Spleen (tissue), 13 donors: ENCODE measurements at places on chromosomes 3 and 15. TPM values are rescaled to one million over a fixed set of nuclear protein-coding genes. Genes with fewer than 3 reads are reported as not detected.

DNA sequence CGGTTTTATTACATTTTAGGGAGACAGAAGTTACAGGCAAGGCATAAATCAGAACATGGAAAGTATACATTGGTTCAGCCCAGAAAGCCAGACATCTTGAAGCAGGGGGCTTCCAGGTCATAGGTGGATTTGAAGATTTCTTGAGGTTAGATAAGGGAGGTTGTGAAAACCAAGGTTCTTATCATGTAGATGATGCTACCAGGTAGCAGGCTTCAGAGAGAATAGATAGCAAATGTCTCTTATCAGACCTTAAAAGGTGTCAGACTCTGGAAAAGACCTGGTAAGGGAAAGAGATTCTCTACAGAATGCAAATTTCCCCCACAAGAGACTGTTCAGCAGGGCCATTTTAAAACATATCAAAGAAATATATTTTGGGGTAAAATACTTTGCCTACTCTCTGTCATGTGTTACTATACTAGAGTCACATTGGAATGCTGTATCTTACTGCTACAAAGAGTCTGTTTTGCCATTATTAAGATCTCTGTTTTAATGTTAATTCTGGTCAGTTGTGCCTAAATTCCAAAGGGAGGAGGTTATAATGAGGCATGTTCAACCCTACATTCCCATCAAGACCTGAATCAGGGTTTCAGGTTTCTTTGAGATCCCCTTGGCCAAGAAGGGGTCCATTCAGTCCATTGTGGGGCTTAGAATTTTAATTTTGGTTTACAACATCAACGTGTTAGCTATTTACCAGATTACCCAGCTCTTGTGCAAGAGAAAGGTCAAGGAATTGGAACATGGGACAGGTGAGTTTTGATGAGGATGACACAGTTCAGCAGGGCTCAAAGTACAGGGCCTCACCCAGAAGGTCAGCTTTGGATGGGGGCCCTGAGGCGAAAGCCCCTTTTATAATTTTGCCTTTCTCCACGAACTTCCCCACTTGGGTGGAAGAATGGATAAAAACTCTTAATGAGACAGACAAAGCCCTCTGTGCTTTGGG lies 36.0 kb upstream of the LYZL4 start:
- no peaks in the 10 kb centered on the region for H3K36me3 ChIP-seq
- no peaks in the 10 kb centered on the region for H3K27me3 ChIP-seq
- H3K4me1 ChIP-seq: peaks cover 7% of the 10 kb centered on the region
- no peak overlapping the region for H3K27ac ChIP-seq
- no peak overlapping the region for H3K4me3 ChIP-seq
- DNase-seq: no peak

Gene OCA2
- total RNA-seq: 1.2 TPM

Gene NR1I2
- 0.47 TPM for total RNA-seq

Gene SAMD7
- not detected for total RNA-seq

Gene PAQR5
- not detected for total RNA-seq

- peaks cover 15% of the 10 kb centered on the region for H3K4me1 ChIP-seq
- no peak overlapping the region for H3K27ac ChIP-seq
- H3K4me3 ChIP-seq: no peak overlapping the region
Observed at GRCh38 chr3:120057029-120057428, 37.2 kb downstream of the GSK3B start.

DNA sequence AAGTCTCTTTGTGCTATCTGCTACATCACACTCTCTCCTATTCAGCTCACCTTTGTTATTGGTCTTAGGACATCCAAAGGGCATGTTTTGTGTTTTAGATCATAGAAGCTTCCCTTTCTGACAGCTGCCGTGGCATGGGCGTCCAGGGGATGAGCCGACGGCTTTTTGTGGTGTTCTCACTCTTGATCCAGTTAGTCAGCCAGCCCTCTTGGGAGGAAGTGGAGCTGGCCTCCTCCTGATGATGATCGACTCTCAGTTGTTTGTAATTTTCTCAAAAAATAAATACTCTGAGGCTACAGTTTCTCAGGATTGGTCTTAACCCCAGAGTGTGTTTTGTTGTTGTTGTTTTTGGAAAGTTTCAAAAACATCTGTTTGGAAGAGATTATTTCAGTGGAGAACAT lies 34.4 kb downstream of the BOC start:
- no peak overlapping the region for H3K27ac ChIP-seq
- no peak for DNase-seq
- no peaks in the 10 kb centered on the region for H3K36me3 ChIP-seq
- H3K4me3 ChIP-seq: no peak overlapping the region

DNA sequence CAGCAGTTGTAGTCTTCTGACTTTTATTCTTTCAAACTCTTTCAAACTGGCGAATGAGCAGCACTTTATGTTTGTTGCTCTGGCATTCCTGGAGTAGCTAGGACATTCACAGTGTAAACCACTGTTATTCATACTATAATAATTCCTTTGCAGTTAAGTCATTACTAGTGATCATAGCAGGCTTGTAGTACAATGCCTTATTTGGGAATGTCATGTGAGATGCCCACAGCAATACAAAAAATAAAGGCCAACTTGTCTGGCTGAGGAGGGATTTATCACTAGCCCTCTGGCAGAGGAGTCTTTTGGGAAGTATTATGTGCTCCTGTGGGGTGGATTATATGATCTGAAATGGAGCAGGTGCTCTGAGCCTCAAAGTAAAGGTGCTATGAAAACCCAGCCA lies 197.2 kb downstream of the VGLL3 start:
- H3K4me1 ChIP-seq: no peaks in the 10 kb centered on the region
- H3K27me3 ChIP-seq: no peaks in the 10 kb centered on the region
- H3K36me3 ChIP-seq: no peaks in the 10 kb centered on the region

- no peaks in the 10 kb centered on the region for H3K4me1 ChIP-seq
- no peaks in the 10 kb centered on the region for H3K36me3 ChIP-seq
- no peaks in the 10 kb centered on the region for H3K27me3 ChIP-seq
- no peak overlapping the region for H3K4me3 ChIP-seq
- no peak overlapping the region for H3K27ac ChIP-seq
Observed at GRCh38 chr3:177733233-177733632, 536.0 kb upstream of the TBL1XR1 start.

DNA sequence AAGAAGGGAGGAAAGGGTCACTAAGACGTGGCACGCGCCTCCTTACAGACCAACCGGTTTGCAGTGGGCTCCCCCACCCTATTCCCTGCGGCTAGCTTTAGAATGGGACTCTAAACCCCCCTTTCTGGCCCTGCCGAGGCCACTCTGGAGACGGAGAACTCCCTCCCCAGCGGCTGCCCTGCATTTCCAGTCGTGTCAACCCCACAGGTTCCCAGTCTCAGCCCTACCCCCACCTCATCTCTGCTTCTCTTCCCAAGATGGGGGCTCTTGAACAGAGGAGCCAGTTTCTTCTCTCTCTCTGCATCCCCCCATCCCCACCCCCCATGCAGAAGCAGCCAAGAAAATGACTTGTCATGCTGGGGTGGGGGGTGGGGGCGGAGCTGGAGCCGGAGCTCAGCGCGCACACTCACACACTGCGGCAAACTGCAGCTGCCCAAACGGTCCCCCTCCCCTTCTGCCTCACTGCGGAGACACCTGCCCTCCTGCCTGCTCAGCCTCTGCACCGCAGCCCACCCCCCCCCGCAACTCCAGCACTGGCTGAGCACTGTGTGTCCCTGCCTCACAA lies 871 bp downstream of the MAP1A start:
- H3K36me3 ChIP-seq: no peaks in the 10 kb centered on the region
- DNase-seq: no peak
- peaks cover 26% of the 10 kb centered on the region for H3K4me1 ChIP-seq
- peak overlapping the region; percentile 46 for H3K27ac ChIP-seq

GRCh38 chr3:119627461-119627860 lies 29.8 kb downstream of the PLA1A start:
- no peaks in the 10 kb centered on the region for H3K36me3 ChIP-seq
- no peak overlapping the region for H3K4me3 ChIP-seq
- no peaks in the 10 kb centered on the region for H3K27me3 ChIP-seq

DNA sequence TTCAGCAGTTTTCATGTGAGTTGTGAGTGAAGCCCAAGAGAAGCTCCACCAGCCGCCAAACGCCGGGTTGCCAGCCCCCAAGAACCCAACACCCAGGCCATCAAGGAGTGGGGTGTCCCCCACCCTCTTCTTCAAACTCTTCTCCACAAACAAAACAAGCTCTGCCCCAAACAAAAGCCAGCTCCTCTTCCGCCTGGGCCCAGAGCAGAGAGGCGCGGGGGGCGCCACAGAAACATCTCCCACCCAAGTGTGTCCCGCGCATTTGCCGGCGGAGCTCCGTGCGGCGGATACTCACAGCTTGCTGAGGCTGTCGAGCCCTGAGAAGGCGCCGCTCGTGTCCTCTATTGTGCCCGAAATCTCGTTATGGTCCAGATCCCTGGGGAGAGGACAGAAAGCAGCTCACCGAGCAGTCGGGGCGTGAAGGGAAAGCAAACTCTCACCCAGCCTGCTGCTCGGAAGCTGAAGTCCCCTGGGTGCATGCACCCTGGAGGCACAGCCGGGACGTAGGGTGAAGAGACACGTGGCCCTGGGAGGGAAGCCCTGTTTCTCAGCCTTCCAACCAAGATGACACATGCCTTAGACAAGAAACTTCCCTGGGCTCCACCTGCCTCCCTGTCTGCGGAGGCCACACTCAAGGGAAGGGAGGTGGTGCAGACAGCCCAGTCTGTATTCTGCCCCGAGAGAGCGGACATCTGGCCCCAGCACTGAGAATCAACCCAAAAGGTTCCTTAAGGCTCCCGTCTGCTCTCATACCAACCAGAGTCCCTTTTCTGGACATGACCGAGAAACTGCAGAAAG lies 95.7 kb downstream of the LRIG1 start:
- H3K36me3 ChIP-seq: no peaks in the 10 kb centered on the region
- no peak overlapping the region for H3K4me3 ChIP-seq
- H3K27ac ChIP-seq: no peak overlapping the region

DNA sequence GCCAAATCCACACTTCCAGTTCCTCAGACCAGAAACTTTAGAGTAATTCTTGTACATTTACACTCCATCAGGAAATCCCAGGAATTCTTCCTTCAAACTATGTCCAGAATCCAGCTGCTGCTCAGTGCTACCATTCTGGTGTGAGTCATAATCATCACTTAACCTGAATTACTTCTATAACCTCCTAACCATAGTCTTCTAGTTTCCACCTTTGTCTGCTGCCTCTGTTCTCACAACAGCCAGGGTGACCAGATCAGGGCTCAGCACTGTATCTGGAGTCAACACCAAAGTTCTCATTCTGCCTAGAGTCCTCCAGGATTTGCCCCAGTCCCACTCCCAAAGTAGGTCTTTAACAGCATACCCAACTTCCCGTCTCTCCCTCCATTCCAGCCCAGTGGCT lies 3.4 kb downstream of the CLDND1 start:
- peaks cover 14% of the 10 kb centered on the region for H3K4me1 ChIP-seq
- no peak overlapping the region for H3K27ac ChIP-seq
- no peak for DNase-seq

Gene ABHD14A
- total RNA-seq: 8.7 TPM

GRCh38 chr3:5007873-5008272 lies 28.6 kb downstream of the BHLHE40 start:
- H3K4me3 ChIP-seq: no peak overlapping the region
- DNase-seq: peak; percentile 19
- no peaks in the 10 kb centered on the region for H3K27me3 ChIP-seq

DNA sequence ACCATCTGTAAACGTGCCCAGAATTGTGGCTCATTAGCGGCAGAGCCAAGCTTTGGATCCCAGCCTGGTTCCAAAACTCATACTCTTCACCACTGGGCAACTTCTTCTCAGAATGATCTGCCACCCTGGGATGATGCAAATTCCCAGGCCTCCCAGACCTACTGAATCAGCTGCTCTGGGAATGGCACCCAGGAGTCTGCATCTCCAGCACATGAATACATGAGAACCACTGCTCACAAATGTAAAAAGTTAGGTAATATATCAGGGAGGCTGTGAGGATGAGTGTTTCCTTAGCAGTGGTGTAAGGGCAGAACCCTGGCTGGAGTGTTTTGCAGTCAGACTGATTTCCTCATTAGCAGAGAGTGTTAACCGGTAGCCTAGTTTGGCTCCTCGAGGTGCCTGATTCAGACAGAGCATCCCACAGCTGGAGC lies 94.2 kb downstream of the LIPC start:
- H3K27ac ChIP-seq: peak overlapping the region; percentile 35
- no peaks in the 10 kb centered on the region for H3K27me3 ChIP-seq
- peaks cover 55% of the 10 kb centered on the region for H3K4me1 ChIP-seq
- H3K4me3 ChIP-seq: no peak overlapping the region
- no peak for DNase-seq

DNA sequence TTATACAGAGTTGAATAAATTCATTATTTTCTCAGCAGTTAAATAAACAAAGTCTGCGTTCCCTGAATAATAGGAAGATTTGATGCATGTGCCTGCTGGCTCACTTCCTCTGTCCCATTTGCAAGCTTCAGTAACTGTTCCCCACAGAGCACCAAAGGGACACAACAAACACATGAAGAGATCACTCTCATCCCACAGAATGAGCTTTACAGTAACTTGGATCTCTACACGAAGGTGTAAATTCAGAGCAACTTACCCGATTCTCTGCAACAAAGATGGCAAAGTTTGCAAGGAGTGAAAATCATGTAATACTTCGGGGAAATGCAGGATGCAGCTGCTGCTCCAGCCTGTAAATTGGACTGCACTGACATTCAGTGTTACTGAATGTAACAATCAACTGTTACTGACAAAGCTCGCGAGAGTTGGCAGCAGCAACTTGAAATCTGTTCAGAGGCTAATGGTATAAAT lies at the start of gene BCHE:
TSS of gene BCHE (minus strand) at position 366 of the 468 bp plus-strand sequence. CDS start 6,390 bp downstream, outside the sequence.
- H3K27ac ChIP-seq: peak within 1 kb of the TSS; percentile 37
- H3K27me3 ChIP-seq: no peaks in the 10 kb centered on the region
- no peaks in the 10 kb centered on the region for H3K4me1 ChIP-seq
- peak within 1 kb of the TSS; percentile 7 for H3K4me3 ChIP-seq
- DNase-seq: no peak

DNA sequence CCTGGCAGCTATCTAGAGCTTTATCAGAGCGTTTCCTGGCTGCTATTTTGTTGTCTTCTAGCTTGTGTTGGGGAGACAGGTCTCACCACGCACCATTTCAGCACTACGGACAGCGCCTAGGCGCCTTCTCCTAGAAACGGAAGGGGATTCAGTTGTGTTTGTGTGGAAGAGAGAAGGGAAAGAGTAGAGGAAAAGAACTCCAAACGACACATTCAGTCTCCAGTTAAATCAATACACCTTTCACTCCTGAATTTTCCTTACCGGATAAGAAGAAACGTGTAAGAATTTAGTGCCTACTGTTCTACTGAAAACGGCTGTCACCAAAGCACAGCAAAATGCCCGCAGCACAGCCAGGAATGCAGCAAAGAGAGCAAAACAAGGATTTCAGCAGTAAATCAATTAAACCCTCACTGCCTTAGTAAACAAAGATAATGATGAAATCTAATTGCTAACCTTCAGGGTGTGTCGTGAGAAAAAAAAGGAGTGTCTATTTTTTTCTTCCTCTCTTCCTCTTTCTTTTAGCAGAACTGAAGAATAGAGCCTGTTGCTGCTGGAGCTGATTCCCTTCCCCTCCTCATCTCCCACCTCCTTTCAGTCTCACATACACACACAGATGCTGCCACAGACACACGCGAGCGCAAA lies 412 bp upstream of the CTXN2 start:
- H3K27ac ChIP-seq: no peak overlapping the region
- H3K4me3 ChIP-seq: no peak overlapping the region
- H3K27me3 ChIP-seq: peaks cover 39% of the 10 kb centered on the region
- H3K36me3 ChIP-seq: no peaks in the 10 kb centered on the region
- no peaks in the 10 kb centered on the region for H3K4me1 ChIP-seq
- no peak for DNase-seq

Gene GHSR
- total RNA-seq: not detected

- no peak overlapping the region for H3K4me3 ChIP-seq
- no peaks in the 10 kb centered on the region for H3K4me1 ChIP-seq
- H3K36me3 ChIP-seq: peaks cover 82% of the 10 kb centered on the region
- peak overlapping the region; percentile 39 for H3K27ac ChIP-seq
Observed at GRCh38 chr3:191369616-191370010, 39.3 kb upstream of the UTS2B start.
